ENCODE measurements at places on chromosomes 1 and 21. TPM values are rescaled to one million over a fixed set of nuclear protein-coding genes. Genes with fewer than 3 reads are reported as not detected.

Gene DMBX1
- total RNA-seq: not detected

GRCh38 chr1:114097109-114097508 is 56.6 kb downstream of the SYT6 start:
- DNase-seq: no peak

Gene MCOLN3
- total RNA-seq: 7.8 TPM

DNA sequence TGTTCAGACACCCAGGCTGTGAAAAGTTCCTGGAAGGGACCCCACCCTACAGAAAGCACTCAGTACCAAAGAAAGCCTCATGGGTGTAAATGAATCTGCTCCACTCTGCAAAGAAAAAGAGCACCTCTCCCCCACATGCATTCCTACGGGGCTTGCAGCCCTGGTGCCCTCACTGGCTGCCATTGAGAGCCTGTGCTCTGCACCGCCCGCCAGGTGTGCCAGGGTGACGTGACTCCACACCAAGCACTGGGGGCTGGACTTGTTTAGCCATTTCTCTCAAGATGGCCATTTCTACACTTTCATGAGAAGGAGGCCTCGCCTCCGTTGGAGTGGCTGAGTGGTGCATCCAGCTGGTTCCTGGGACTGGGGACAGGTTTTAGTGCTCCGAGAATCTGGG is 380.5 kb upstream of the VAMP3 start:
- peak; percentile 42 for DNase-seq

Gene TMEM54
- 23.8 TPM for total RNA-seq

- DNase-seq: no peak
These were observed 64.7 kb upstream of the LRRC7 start for GRCh38 chr1:69502991-69503390.

Gene USF1
- 67.0 TPM for total RNA-seq

- DNase-seq: no peak
These were observed 24.9 kb upstream of the VPS26C start for GRCh38 chr21:37292041-37292440.

All from aorta (tissue), 5 donors.